NCI-H187 (cell line): ENCODE measurements at places on chromosomes 13 and 19.

GRCh38 chr19:4115050-4115817 is 8.7 kb downstream of the MAP2K2 start:
- no peak for DNase-seq

DNA sequence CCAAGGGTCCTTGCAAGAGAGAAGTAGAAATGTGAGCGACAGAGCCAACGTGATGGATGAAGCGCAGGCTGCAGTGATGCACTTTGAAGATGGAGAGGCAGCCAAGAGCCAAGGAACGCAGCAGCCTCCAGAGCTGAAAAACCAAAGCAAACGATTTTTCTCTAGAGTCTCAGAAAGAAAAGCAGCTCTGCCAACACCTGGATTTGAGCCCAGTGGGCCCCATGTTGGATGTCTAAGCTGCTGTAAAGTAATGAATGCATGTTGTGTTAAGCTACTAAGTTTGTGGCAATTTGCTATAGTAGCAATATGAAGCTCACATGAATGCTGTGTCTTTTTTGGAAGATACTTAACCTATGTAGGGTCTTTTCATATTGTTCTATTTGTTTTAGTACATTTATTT is 894.3 kb downstream of the EFNB2 start:
- no peak for DNase-seq

GRCh38 chr13:114199954-114200353 is 20.9 kb downstream of the CFAP97D2 start:
- no peak for DNase-seq

GRCh38 chr13:29952245-29952644 is 101.8 kb upstream of the UBL3 start:
- no peak for DNase-seq

GRCh38 chr19:10260141-10260584 is 8.1 kb downstream of the MRPL4 start:
- no peak for DNase-seq
